ENCODE measurements at places on chromosomes 2 and 18.

GRCh38 chr2:174699993-174700766 lies 64.1 kb downstream of the CHRNA1 start:
- peak; percentile 7 for DNase-seq

DNA sequence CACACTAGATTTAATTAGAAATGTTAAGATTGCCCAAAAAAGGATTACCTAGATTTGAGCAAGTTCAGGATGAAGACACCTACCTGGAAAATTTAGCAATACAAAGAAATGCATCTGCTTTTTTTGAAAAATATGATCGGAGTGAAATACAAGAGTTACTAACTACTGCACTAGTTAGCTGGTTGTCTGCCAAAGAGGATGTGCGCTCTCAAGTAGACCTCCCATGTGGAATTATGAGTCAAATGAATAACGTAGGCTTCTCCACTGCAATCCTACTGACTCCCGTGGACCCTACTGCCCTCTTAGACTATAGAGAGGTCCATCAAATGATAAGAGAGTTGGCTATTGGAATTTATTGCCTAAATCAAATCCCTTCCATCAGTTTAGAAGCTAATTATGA lies 2.0 kb downstream of the ANKAR start:
- DNase-seq = no peak

DNA sequence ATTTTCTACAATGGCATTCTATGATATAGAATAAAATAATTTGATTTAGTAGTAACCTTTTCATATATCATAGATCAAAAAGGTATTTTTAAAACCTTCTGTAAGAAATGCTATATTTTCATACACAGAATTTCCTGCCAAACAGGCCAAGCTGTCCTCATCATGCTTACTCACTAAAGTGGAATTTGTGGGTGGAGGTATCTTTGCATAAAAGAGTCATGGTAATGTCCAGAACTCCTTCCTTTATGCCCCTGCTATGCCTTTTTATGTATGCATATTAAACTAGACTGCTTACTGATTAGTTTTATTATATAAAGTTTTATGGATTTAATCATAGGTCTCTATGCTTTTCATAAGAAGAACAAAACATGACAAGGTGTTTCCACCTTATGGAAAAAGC lies 27.5 kb upstream of the MARCHF7 start:
- DNase-seq = no peak

- no peak for DNase-seq
Observed at GRCh38 chr18:80103231-80103630, 5.8 kb upstream of the ADNP2 start.

DNA sequence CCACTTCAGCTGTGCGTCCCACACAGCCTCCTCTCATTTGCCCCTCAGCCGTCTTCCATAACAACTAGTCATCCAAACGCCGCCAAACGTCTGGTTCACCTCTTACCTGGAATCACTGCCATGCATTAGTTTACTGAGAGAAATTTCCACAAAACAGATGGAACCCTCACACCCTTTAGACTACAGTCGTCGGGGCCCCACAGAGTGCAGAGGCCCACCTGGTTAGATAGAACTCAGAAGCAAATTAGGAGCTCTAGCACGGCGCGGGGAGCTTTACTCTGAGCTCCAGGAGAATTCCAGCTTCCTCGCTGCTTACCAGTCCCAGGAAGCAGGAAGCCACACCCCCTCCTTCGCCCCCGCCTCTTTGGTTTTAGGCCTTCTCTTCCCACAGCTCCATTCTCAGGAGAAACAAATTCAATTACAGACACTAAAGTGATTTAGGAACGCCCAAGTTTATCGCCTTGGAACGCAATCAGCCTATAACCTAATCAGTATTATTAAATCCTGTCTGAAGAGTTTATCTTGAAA lies 9.4 kb downstream of the RNU2-63P start:
- no peak for DNase-seq

- no peak for DNase-seq
Observed at GRCh38 chr2:9252002-9252357, 45.4 kb downstream of the ASAP2 start.

- no peak for DNase-seq
Observed at GRCh38 chr2:230765611-230766300, 53.1 kb downstream of the CAB39 start.

DNA sequence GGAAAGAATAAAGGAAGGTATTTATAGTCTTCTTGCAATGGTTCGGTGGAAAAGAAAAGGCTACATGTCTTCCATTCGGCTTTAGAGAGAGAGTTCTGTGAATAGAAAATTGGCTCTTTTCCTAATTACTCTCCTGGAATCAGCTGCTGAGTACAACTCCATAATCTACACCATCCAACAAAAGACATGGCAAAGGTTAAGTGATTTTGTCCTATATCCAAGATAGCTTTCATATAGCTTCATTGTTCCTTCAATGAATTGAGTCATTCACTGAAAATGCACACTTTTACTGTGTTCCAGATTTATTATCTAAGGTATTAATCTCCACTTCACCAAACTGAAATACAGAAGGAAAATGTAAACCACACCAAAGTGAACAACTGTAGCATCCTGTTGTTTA lies 514.5 kb downstream of the LRRTM4 start:
- peak; percentile 89 for DNase-seq

- no peak for DNase-seq
Observed at GRCh38 chr2:64947885-64948284, 41.3 kb upstream of the SLC1A4 start.

GRCh38 chr2:121377646-121378045 lies 92.6 kb upstream of the TFCP2L1 start:
- no peak for DNase-seq

All from NCI-H146 (cell line).